Activated gamma-delta T cell treated with anti-CD3 and anti-CD28 coated beads, Interleukin-2, amount 50 U/mL, for 16 hours (primary cell): ENCODE measurements at places on chromosomes 5 and 9.
A peak's percentile ranks its signal among the peaks of the same experiment; 100 is the strongest.

- no peak for DNase-seq
Measured at GRCh38 chr5:131532031-131532640, 102.9 kb downstream of the RAPGEF6 start.

DNA sequence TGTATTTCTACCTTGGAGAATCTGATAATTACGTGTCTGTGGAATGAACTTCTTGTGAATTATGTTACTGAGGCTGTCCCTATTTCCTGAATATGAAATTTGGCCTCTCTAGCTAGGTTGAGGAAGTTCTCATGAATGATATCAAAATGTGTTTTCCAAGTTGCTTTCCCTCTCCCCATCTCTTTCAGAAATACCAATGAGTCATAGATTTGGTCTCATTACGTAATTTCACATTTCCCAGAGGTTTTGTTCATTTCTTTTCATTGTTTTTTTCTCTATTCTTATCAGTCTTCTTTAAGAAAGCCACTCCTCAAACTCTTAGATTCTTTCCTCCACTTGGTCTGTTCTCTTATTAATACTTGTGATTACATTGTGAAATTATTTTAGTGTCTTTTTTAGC lies 923.8 kb upstream of the CDH9 start:
- no peak for DNase-seq

- no peak for DNase-seq
Measured at GRCh38 chr5:74648835-74649293, 8.3 kb upstream of the ENC1 start.

DNA sequence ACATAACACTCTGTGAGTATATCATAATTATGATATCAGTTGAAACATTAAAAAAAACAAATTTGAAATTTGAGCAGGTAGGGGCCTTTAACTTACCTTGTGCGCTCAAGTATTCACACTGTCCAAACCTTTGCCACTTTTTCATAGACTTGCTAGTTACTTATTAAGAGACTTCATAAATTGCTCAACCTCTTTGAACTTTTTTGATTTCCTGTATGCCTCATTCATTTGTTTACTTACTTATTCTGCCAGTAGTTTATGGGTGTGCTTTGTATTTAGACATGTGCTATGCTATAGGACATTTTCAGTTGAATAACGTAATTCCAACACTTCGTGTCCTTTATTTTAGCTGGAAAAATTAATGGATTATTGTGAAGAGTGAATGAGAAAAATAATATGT lies 204.8 kb downstream of the HCN1 start:
- DNase-seq = no peak

DNA sequence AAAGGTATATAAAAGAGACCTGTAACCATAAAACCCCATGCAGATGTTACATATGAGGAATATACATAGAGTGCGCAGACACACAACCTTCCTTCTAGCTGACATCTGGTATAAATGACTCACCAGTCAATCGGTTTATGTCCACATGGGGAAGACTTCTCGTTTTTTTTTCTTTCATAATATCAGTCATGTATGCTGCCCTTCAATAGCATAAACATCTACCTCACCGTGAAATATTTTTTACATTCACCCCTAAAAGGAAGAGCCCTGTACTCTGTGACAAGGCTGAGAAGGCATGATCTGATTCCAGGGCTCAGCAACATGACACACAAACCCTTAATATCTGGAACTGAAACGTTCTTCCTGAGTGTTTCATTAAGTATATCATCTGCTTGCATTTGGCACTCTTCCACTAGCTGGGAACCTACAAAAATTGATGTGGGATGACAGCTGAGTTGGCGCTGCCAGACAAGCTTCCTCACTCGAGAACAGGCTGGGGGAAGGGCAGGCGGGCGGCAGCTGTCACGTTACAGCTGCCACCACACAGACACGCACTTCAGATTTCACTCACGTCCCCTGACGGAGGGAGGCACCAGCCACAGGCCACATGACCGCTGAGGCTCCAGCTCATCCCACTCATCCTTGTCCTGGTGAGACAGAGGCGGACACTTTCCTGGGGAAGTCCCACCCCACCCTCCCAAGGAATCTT lies 74.2 kb downstream of the SHB start:
- DNase-seq = no peak

DNA sequence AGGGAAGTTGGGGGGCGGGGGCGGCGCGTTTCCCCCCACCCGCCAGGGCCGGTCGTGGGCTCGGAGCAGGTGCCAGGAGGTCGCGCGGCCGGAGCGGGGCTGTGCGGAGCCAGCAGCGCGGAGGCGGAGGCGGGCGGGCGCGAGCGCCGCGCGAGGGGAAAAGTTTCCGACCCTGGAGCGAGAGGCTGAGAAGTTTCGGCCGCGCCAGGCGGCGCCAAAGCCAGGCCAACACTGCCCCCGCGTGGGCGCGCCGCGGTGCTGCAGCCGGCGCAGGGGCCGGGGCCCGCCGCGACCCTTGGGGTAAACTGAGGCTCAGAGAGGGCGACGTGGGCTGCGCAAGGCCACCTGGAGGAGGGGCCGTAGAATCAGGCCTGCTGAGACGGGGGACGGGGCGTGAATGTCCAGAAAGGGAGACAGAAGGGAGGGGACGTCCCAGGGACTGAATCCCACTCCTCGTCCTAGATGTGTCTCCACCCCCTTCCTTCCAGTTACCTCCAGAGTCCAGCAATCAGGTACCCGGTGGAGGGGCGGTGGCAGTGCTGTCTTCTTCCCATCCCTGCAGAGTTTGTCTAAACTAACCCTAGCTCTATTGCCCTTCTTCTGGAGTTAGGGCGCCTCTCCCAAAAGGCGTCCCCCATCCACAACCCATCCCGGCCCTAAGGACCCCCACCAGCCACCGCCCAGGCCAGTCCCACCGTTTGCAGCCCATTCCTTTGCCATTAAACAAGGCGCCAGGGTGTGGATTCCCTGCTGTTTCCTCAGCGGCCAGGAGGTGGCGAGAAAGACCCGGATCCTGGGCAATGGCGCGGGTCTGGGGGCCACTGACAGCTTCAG lies 10.2 kb downstream of the C9orf50 start:
- DNase-seq = peak; percentile 59

- DNase-seq = no peak
Measured at GRCh38 chr5:138949223-138949574, 74.1 kb upstream of the LRRTM2 start.

GRCh38 chr5:135097390-135097789 lies 63.4 kb upstream of the PITX1 start:
- DNase-seq = no peak

DNA sequence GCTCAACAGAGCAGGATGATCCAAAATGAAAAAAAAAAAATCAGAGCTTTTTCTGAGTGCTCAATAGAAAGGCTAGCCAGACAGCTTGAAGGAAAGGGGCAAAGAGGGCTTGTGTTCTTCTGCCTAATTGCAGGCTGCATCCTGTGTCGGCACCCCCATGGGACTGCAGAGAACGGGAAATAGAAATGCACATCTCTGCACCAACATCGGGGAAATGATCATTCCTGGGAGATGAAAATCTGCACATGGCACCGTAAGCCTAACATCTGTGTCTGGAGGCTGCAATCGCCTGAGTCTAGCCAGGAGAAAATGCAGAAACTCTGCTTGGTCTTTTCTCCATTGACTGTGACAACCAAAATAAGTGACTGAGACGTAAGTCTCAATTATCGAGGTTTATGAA lies 243.9 kb downstream of the ICE1 start:
- DNase-seq = no peak

DNA sequence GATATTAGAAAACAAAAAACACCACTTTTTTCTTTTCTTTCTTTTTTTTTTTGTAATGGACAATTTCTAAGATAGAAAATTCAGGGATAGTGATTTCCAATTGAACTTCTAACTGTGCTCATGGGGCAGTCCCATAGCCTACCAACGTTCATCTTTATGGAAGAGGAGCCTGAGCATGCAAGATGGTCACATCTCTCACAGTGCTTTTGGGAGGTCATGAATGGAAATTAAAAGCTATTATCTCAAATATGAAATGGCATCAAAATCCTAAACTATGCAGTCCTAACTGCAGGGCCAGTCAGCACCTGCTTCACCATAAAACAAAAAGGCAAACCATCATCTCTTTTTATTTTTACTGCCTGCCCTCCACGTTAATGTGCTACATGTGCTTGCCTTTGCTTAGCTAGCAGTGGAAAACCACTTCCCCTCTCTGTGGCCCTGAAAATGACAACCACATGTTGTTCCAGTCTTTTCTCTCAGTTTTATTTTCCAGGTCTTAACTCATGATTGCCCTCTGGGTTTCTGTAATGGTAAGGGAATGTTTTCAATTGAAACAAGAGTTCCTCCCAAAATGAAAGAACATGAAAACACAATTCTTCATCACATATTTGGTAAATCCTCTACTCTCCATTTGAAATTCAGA lies 16.7 kb downstream of the IFNB1 start:
- DNase-seq = no peak

DNA sequence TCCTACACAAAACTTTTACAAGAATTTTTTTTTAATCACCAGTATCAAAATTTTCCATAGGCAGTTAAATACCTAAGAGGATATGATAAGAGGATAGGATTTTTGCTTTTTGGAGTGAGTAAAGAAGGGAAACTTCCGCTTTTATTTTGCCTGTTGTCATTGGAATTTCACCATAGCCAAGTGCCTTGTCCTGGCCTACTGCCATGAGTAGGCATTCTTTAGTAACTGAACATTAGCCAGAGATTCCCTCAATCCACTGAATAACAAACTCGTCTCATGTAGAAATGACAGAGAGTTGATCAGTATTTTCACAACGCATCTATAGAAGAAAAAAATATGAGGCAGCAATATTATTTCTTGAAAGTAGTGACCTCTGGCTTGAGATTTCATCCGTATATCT lies 289.6 kb upstream of the ADAMTSL1 start:
- DNase-seq = no peak
